ENCODE measurements at places on chromosomes 11 and 22. TPM values are rescaled to one million over a fixed set of nuclear protein-coding genes. Genes with fewer than 3 reads are reported as not detected.

DNA sequence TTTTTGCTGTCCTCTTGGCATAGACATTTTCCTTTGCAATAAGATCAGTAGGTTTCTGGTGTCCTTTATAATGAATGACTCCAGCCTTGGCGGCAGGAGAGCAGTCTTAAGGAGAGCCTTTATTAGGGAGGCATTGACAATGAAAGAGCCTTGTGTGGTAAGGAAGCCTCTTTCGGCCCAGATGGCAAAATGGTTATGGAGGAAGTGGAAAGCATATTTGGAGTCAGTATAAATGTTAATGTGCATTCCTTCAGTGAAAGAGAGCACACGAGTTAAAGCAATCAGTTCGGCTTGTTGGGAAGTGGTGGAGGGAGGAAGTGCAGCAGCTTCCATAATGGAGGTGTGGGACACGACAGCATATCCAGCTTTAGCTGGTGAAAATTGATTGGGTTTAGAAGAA, 18.1 kb upstream of the ANO1 start:
- DNase-seq = no peak

- peak; percentile 87 for DNase-seq
Observed at GRCh38 chr11:11243590-11244469, 109.2 kb downstream of the CSNK2A3 start.

SLC17A6 gene
- not detected for total RNA-seq

LRRC74B gene
- total RNA-seq = not detected

DNA sequence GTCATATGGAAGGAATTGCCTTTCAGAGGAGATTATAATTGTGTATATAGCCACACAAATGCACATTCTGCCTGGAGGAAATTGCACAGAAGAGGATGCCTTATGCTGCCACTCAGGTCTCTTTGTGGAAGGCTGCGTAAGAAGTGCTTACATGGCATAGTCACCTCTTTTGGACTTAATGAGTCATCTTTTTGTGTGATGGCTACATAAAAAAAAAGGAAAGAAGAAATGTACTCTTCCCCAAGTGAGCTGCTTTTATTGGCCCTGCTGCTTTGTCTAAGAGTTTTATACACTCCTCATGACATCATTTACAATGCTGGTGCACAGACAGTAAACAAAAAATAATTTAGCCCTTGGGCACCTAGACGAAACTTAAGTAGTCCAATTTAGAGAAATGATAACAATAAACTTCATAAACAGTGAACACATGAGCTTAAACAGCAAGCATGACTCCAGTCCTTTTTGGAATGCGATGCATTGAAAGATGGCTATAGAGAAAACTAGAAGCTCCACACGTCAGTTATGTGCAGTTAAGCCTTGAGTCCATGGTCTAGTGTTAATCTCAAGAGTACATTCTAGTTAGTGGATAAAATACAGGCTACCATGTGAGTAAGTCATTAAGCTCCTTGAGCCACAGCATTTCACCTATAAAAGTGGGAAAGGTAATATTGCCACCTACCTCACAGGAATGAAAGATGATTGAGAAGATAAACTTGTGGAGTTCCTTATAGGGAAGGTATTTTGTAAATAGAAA, 12.0 kb downstream of the CSTPP1 start:
- no peak for DNase-seq

FGF4 gene
- not detected for total RNA-seq

GRCh38 chr22:49446759-49447710, 380.6 kb downstream of the BRD1 start:
- no peak for DNase-seq

DNA sequence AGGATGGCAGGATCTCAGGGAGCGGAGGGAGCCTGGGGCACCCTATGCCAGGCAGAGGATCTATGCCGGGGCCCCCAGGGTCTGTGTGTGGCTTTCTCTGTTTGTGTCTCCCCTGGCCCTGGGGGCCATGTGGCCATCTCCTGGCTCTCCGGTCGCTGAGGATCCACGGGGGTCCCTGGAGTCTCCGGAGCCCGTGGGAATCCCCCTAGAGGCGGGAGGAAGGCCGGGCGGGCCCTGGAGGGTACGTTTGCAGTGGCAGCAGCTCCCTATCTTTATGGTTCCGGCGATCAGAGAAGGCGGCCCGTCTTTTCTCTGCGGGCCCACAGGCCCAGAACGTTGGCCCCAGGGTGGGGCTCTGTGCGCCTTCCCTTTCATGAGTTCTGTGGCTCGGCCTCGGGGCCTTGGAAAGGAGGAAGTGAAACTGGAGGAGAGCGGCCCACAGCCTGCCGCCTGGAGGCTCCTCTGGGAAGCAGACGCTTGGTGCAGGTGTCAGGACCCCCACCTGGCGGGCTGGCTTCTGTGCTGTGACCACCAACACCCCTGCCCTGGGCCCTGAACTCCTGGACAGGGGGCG, 82.1 kb downstream of the KCNQ1 start:
- peak; percentile 85 for DNase-seq

DNA sequence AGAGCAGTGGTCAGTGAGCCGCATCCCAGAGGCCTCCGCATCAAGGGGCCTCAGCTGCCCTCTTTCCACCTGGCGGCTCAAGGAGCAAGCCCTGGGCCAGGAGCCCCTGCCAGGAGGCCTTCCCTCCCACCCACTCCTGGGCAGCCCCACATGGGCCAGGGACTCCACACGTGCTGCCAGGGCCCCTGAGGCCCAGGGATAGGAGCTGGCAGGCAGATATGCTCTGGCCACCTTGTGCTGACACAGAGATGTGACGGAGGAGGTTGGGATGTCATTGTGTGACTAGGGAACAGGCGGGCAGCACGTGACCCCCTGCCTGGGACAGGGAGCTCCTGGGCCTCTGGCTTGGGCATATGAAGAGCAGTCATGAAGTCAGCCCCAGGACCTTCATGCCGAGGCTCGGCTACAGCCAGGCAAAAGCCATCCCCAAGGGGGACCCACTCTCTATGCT, 77.9 kb downstream of the PIWIL3 start:
- DNase-seq = no peak

- peak; percentile 93 for DNase-seq
Observed at GRCh38 chr22:50314455-50315288, 7.2 kb upstream of the PLXNB2 start.

- DNase-seq = no peak
Observed at GRCh38 chr11:120331301-120331996, 4.8 kb upstream of the ARHGEF12 start.

GRCh38 chr11:77748266-77748665, 72.3 kb downstream of the RSF1 start:
- DNase-seq = no peak

ZNF280B gene
- 5.3 TPM for total RNA-seq

- DNase-seq = no peak
Observed at GRCh38 chr22:30640361-30640760, 4.8 kb downstream of the SLC35E4 start.

- DNase-seq = no peak
Observed at GRCh38 chr11:63445720-63446119, 45.2 kb downstream of the PLAAT5 start.

Measured in OCI-LY7 (cell line).